ENCODE measurements at places on chromosomes 2 and 18.

DNA sequence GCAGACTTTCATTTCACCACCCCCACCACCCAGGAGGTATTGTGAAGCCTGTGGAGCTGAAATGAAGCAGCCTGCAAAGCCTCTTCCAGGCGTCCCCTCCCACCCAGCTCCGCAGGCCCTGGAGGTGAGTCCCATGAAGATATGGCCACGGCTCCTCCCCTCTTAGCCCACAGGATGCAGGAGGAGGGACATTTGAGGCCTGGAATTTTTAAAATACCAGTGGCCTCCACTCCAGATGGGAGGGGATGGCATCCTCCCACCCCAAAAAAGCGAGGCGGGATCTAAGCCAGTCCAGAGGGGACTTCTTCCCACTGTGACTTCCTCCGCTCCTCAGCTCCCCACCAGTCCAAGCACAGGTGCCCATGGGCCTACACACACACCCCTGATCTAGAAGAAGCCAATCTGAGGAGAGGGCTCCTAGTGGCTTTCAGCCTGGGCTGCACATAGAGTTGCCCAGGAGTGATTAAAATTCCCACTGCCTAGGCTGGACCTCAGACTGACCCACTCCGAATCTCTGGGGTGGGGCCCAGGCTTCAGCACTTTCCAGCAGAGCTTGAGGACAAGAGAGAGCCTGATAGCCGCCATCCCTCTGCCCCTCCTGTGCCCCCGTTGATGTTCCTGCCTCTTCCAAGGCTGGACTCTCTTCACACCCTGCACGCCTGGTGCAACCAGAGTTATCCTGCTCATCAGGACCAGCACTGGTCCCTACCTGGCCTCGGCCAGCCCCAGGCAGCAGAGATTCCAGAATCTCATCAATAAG, 206.9 kb downstream of the TNS1 start:
- DNase-seq = no peak

DNA sequence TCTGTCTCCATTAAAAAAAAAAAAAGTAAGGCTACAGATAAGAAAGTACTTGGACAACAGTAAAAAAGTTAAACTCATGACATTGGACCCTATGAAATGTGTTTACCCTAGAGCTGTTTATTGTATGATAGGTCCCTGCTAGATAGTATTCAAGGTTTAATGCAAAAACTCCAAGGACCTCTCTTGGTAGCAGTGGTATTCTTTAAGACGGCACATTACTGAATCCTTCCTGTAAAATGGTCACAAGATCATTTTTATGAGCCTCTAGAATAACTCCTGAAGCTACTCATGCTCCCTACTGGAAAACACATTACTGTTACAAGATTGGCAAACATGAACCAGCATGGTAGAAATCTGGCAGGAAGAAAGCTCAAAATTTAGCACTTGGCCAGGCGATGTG, 38.8 kb downstream of the GALM start:
- DNase-seq = no peak

DNA sequence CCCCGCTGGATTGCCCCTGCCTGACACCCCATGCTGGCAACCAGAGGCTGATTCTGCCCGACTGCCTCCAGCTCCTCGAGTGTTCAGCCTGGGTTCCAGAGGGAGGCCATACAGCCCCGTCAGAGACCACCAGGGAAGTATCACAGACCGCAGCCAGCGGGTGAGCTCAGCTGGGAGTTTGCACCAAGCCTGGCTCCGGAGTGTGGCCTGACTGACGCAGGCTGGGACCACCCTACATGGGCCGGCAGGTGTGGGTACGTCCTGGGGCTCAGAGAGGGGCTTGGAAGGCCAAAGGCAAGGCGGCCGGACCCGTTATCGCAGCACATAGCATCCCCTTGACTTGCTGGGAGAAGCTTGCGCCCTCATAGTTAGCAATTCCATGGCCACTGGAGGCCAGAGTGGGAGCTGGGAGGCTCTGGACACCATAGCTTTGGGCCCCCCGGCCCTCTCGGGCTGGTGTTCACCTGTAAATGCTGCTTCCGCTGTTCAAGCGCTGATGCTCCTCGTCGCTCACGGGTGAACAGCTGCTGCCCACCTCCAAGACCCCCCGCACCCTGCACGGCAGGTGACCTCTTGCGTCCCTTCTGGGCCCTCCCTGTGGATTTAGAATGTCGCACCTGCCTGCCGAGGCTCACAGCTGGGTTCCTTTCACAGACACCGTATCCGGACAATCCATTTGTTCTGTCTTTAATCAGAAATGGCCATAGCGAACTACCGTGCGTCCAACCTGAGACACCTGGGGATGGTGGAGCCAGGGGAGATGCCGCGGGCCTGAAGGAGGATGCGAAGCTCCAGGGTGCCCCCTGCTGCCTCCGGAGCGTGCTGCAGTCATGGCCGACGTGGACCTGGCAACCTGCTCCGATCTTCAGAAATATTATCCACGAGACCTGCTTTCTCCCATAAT, 31.2 kb upstream of the SLC66A3 start:
- no peak for DNase-seq

DNA sequence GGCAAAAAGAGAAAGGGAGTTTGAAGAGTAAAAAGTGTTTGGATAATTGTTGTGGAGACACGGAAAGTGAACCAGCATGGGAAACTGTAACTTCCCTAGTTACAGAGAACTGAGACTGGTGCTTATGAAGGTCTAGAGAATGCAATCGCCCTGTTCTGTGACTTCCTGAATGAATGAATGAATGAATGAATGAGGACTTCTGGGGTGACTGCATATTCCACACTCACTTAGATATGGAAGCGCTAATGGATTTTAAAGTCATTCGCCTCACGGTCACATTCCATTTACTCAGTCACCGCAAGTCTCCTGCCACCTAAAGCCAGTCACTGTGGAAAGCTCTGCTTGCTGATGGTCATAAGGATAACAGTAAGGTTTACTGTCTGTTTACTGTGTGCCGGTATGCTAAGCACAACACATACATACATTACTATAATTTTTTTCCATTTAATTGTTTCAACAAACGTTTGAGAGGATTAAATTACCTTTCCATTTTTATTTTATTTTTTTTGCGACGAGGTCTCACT, 138.2 kb downstream of the CABLES1 start:
- DNase-seq = no peak

GRCh38 chr2:12858786-12859185, 142.1 kb downstream of the TRIB2 start:
- DNase-seq = no peak

GRCh38 chr2:157735532-157735931, 106.9 kb upstream of the ACVR1C start:
- no peak for DNase-seq

- no peak for DNase-seq
These were observed 893.0 kb downstream of the DSC3 start for GRCh38 chr18:30149585-30149984.

- DNase-seq = no peak
These were observed 123.1 kb downstream of the RTTN start for GRCh38 chr18:70082430-70082829.

GRCh38 chr18:13568443-13569392, 157.6 kb downstream of the FAM210A start:
- no peak for DNase-seq

DNA sequence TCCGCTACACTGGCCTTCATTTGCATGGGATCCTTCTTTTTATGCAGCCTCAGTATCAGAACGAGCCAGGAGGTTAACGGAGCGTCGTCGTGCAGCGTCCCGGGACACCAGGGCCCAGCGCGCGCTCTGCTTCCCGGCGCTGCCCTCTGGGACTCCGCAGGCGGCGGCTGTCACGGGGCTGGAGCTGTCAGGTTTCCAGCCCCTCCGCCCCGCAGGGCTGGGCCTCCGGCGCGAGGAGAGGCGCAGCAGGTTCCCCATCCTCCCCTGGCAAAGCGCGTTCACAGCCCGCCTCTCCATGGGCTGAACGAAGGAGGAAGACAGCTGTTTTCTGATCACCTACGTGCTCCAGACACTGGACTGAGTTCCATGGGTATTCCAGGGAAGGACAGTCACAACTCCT, 12.5 kb upstream of the PAX8 start:
- no peak for DNase-seq

- DNase-seq = no peak
These were observed 101.5 kb downstream of the MAP2 start for GRCh38 chr2:209525331-209525730.

GRCh38 chr18:49399003-49399402, 61.4 kb downstream of the DYM start:
- peak; percentile 85 for DNase-seq
